Stimulated activated CD4-positive, alpha-beta T cell treated with anti-CD3 and anti-CD28 coated beads, TNF-alpha, amount 100 ng/mL, for 4 hours (primary cell): ENCODE measurements at places on chromosomes 7 and 10.

GRCh38 chr10:27319752-27320431, 79.3 kb upstream of the ACBD5 start:
- peak; percentile 4 for DNase-seq

DNA sequence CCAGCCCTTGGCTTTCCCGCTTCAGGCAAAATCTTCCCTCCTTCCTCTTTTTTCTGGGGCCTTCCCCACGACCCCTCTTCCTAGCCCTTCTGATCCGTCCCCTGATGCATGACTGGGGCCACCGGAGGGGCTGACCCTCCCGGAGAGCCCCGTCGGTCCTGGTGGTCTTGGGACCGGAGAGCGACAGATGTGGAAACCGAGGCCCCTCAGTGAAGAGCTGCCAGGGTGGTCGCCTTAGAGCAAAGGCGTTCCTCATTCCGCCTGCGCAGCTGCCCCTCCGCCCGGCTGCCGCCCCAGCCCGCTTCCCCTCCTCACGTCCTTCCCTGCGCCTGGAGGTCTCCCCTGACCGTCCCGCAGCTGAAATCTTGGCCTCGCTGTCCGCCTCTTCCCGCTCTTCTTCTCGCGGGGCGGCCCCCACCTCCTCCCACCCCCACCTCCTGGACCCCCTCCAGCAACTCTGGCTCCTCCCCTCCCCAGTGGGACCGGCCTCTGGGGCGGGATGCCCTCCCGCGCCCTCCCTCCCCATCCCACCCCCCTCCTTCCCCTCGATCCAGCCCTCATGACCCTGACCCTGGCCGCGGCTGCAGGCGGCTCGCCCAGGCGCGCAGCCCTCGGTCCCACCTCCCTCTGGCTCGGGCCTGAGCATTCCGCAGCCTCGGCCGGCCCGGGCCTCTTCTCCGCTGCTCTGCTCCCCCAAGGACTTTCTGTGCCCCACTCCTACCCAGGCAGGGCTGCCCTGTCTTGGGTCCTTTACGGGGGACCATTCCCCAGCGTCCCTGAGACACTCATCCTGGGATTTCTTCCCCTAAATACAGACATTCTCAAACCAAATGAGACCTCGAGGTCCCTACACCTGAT, at the start of gene RARRES2:
Gene RARRES2 (minus strand): TSS at position 367 of the 858 bp plus-strand sequence. CDS start 1,020 bp downstream, outside the sequence.
- DNase-seq = no peak

GRCh38 chr10:81894616-81895015, 19.6 kb downstream of the NRG3 start:
- no peak for DNase-seq

DNA sequence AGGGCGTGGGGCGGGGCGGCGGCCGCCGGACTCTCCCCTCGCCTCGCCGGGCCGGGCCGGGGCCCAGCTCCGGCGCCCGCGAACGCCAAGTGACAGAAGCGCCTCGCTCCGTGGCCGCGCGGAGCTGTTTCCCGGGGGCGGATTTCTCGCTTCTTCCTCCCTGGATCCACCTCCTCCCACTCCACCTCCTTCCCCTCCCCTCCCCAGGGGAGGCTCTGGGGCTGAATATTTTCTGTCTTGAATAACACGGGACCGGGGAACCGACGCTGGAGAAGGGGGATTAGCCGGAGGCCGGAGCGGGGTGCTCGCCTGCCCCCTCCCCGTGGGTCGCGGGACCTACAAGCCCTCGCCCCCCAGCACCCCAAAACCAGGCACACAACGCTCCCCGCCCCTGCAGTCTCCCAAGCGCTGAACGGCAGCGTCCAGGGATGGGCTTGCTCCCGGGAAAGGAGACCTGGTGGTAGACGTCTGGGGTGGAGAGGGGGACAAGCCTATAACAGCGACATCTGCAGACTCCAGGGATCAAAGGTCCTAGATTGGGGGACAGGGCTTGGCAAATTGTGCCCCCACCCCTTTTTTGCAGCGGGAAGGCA, at the start of gene ARHGAP21:
Gene ARHGAP21 (minus strand): TSS at position 100 of the 593 bp plus-strand sequence. CDS start 1,988 bp downstream, outside the sequence.
- peak; percentile 22 for DNase-seq

GRCh38 chr10:132421847-132422751, 25.1 kb downstream of the PWWP2B start:
- DNase-seq = no peak

DNA sequence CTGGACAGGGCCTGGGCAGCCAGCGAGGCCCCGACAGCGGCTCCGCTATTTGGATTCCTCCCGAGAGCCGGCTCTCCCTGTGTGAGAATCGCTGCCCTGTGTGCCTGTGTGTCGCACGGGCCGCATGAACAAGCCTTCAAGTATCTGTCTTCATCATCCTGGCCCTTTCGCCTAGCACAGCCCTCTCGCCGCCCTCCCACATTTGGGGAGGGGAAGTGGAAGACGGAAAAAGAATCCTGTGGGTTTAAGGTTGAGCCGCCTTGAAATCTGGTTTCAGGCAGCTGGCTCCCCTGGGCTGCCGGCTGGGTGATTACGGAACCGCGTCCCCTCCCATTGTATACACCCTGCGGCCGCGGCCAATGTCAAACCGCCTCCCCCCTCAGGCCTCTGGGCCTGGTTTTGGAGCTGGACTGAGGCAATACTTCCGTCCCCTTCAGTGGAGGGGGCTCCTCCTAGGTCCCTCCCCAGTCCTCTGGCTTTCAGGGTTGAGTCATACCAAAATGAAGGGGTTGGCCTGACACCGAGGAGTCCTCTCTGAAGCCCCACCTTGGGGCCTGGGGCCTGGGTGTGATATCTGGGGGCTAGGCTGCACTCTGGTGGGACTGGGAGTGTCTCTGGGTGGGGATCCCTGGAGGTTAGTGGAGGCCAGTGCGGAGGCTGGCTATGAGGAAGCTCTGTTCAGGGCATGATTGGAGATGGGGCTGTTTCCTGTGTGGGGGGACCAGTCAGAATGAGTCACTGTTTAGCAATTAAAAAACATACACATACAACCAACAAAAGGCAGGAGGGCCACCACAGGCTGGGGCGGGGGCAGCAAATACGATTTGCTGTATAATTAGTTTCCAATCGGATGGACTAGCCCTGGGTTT, 1.7 kb downstream of the TRIM8 start:
- DNase-seq = peak; percentile 50

DNA sequence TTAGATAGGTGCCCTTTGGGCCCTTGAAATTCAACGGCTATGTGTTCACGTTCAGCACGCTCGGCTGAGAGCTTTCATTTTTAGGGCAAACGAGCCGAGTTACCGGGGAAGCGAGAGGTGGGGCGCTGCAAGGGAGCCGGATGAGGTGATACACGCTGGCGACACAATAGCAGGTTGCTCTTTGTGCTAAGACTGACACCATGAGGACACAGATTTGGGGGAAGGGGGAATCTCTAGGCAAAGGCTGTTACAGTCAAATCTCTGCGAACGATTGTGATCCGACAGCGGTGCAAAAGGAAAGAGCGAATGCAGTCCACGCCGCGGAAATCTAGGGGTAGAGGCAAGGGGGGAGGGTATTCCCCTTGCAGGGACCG, 667 bp downstream of the KLLN start:
- peak; percentile 44 for DNase-seq

DNA sequence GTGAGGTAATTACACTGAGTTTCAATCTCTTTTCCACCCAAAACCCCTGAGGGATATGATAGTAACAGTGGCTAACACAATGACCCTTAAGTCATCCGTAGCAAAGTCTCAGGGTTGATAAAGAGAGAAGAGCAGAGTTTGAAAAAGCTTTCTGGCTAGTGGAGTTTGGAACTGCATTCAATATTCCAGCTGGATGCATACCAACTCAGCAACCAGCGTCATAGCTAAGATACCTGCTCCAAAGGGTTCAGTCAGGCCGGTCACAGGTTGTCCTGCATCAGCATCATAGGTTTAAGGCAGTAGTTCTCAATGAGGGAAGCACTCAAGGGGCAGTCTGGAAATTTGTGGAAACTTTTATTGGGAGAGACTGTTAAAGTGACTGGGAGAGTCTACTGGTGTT, 93.5 kb downstream of the CNOT4 start:
- DNase-seq = no peak

GRCh38 chr7:130875265-130875741, 141.3 kb upstream of the KLF14 start:
- no peak for DNase-seq

DNA sequence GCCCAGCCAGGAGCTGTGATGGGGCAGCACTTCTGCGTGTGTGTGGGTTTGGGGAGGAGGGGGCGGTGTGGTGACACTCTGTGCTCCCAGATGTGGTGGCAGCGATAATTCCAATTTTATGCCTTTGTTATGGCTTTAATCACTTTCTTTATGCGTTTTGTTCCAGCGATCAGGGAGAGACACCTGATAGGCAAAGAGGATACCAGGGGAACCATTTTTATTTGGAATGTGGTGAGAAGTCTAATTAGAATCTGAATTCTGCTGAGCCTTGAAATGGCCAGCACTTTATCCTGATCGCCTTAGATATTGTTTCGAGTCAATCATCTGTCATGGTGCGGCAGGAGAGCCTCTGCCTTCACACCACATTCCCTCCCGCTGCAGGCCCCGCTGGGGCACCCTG, 79.5 kb downstream of the HIF1AN start:
- no peak for DNase-seq

DNA sequence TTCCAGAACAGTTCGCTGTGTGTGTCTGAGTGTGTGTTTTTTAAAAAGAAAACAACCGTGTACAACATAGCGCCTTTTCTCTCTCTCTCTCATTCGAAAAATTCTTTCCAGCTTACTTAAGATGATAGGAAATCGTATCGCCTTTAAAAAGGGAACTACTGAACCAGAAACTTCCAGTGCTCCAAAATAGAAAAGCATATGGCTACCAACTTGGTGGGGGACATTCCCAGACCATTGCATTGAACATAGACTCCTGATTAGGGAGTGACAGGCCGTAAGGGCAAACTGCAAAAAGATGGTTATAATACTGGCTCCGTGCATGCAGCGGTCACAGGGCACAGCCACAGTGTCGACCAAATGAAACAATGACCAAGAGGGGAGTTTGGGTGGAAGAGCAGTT, 94.4 kb upstream of the FGFR2 start:
- no peak for DNase-seq

DNA sequence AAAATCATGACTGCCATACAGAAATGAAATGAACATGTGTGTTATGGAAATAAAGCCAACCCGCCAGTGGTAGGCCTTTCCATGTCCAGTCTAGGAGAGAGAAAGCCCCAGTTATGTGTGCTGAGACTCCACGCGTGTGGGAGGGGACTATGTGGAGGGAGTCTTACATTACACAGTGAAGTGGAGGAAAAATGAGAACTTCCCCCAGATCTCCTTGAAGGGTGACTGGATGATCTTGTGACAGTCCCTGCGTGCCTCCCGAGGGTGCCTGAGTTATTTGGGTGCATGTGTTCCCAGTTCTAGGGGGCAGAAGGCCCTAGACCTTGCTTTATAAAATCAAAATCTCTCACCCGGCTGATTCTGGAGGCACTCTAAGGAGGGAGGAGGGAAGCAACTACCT, 24.2 kb downstream of the UPP1 start:
- no peak for DNase-seq
